ENCODE measurements at places on chromosomes 4 and X.

GRCh38 chr4:33975995-33976394 lies 2268.3 kb downstream of the ARAP2 start:
- no peak for DNase-seq

- no peak for DNase-seq
Measured at GRCh38 chr4:129278868-129279267, 182.9 kb downstream of the C4orf33 start.

GRCh38 chr4:169626331-169627282 lies 6.2 kb downstream of the CLCN3 start:
- DNase-seq: no peak

DNA sequence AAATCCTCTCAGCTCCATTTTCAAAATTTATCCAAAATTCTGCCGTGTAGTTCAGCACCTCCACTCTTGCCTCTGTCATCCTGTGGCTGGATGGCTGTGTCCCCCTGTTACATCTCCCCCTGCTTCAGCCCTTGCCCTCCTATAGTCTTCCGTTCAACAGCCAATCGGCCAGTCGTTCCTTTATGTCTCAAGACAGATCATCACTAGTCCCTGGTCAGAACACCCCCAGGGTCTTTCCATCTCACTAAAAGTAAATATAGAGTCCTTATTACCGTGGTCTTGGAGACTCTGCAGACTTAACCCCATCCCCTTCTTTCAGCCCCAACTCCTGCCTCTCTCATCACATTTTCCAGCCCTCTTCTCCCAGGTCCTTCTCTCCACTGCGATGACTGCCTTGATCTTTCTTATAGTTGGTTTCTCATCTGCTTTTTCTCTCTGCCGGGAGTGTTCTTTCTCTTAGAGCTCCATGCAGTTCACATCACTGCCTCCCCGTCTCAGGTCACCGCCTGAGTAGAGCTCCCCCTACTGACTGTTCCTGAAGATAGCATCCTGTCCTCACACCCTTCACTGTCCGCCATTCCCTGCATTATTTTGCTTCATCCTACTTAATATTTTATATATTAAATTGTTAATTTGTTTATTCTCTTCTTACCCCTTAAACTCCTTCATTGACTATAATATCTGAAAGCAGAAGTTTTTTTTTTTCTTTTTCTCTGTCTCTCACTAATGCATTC lies 736.9 kb upstream of the MAGEB2 start:
- DNase-seq: no peak

DNA sequence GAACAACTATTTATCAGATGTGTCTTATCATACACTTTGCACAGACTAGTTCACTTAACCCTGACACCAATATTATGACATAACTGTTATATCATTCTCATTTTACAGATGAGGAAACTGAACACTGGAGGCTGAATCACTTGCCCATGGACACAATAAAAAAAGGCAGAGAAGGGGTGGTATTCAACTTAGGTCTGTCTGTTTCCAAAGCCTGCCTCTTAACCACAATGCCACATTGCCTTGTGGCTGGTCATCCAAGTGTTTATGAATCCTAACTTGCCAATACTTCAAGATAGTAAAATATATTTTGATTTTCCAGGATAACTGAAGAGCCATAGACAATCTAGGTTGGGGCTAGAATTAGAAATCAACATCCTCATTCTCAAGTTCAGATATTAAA lies 327.8 kb downstream of the NR3C2 start:
- no peak for DNase-seq

DNA sequence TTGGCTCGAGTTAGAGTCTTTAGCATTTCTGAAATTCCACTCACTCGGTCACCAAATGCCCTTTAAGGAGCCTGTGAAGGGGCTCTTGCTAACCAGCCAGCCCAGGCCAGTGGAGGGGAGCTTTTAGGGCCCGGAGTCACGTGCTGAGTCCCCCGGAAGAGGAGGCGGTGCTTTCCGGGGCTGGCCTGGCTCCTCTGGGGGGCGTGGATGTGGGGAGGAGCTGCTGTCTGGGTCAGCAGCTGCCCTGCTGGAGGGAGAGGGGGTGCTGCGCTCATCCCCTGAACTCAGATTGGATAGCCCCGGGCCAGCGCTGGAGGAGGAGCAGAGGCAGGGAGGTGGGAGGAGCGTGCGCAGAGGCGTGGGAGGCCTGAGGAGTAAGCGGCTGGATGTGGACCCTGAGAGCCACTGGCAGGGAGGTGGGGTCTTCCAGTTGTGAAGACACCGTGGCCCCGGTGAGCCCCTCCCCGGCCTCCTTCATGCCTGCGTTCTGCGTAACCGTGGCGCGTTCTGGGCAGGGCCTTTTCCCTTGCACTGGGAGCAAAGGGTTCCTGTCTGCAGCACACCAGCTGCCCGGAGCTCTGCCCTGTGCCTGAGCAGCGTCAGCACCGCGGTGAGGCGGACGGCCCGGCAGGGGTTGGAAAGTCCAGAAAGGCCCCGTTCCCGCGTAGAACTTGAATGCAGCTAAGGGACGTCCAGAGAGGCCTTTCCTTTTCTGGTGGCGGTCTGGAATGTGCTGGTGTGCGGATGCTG lies 19.7 kb downstream of the MAEA start:
- peak; percentile 75 for DNase-seq

- DNase-seq: no peak
Measured at GRCh38 chrX:129782706-129783105, 3.0 kb downstream of the SASH3 start.

GRCh38 chr4:140038031-140038533 lies 115.9 kb downstream of the MAML3 start:
- no peak for DNase-seq
